ENCODE measurements at places on chromosomes 12 and 14.

- no peak for DNase-seq
Observed at GRCh38 chr12:49195736-49196135, 6.9 kb upstream of the TUBA1A start.

DNA sequence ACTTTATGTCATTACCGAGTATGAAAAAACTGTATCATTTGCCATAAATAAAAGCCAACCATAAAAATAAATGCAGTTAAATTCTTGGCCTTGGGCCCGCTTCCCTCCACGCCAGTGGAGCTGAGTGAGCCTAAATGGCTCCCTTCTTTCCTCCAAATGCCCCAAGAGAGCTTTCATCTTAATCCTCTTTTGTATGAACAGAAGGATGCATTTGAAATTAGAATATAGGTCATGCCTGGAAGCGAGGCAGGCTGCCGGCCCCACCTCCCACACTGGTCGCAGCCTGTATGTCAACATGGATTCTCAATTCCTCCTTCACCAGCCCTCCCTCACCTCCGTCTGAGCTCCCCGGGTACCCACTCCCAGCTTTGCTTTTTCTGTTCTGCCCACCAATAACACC is 245.7 kb downstream of the SLC15A4 start:
- DNase-seq: no peak

- DNase-seq: no peak
Observed at GRCh38 chr12:121570467-121571283, 10.1 kb downstream of the KDM2B start.

GRCh38 chr12:92111256-92111655 is 34.4 kb downstream of the BTG1 start:
- DNase-seq: no peak

- no peak for DNase-seq
Observed at GRCh38 chr12:50991291-50991690, 34.9 kb downstream of the SLC11A2 start.

DNA sequence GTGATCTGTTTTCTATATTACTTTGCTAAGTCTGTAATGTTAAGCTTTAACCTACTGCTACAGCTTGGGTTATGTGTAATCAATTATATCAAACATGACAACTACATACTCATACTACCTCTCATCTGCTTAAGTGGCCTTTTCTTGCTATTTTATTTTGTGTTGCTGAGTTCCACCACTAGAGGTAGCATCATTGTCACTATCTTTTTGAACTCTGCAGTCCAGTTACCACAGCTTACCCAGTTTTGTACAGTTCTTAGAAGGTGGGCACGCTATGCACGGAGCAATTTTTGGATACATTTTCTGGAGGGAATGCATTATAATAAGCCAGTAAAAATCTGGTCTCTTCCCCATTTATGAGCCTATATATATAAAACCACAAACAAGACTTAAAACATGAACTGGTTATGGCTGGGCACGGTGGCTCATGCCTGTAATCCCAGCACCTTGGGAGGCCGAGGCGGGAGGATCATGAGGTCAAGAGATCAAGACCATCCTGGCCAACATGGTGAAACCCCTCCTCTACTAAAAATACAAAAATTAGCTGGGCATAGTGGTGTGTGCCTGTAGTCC is 48.5 kb downstream of the SAV1 start:
- no peak for DNase-seq

GRCh38 chr12:128170181-128170580 is 96.8 kb upstream of the TMEM132C start:
- DNase-seq: no peak

- no peak for DNase-seq
Observed at GRCh38 chr12:88015825-88016224, 13.4 kb downstream of the C12orf50 start.

DNA sequence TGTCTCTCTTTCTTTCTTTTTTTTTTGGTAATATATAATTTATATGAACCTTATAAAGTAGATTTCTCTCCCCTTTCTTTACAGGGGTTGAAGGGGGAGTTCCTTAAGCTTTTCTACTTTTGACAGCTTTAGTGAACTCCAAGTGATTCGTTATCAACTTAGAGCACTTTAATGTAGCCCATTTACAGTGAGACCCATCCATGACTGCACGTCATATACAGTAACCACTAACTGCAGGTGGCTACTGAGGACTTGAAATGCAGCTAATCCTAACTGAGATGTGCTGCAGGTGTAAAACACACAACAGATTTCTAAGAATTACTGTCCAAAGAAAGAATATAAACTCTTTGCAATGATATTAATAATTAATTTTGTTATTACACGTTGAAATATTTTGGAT is 582 bp downstream of the LRRIQ1 start:
- no peak for DNase-seq

DNA sequence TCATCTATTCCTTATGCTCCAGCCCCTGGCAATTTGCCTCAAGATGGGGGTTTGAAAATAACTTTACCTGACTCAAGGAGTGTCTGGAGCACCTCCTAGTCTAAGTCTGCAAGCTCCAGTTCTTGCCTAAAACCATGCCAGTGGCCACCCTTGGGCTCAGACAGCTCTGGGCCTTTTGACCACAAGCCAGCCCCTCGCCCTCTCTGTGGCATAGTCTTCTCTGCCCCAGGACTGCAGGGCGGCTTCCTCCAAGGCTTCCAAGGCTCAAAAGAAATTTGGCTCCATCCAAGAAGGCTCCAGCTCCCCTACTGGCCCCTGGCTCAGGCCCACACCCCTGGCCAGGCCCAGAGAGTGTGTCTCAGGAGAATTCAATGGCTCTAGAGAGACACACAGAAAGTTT is 14.8 kb downstream of the ACVRL1 start:
- no peak for DNase-seq

DNA sequence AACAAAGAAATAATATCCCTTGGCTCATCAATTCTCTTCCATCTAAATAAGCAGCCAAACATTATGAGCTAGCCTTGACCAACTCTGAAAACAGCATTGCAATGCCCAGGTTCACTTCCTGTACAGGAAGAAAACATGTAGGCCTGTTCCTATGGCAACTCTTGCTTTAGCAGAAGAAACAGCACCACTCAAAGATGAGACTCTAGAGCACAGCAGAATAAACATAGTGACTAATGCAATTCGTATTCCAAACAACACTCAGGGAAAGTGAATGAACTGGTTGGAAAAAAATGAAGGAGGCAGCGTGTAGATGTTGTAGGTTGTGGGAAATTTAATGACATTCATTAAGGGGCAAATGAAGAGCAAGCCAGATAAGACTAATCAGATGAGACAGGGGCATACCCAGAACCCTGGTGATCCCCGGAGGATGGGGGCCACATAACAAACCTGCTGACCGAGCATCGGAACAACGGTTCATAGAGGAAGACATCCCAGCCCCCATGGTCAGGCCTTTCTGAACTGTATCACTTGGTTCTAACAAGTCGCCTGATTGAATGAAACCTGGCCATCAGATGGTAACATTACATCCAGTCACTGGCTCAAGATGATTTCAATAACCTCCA is 9.0 kb downstream of the ARHGDIB start:
- DNase-seq: no peak

DNA sequence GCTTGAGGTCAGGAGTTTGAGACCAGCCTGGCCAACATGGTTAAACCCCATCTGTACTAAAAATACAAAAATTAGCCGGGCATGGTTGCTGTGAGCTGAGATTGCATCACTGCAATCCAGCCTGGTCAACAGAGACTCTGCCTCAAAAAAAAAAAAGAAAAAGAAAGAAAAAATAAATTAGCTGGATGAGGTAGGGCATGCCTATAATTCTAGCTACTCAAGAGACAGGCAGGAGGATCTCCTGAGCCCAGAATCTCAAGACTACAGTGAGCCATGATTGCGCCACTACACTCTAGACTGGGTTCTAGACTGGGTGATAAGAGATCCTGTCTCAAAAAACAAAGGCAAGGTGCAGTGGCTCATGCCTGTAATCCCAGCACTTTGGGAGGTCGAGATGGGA is 16.9 kb downstream of the PPP4R3A start:
- DNase-seq: no peak

DNA sequence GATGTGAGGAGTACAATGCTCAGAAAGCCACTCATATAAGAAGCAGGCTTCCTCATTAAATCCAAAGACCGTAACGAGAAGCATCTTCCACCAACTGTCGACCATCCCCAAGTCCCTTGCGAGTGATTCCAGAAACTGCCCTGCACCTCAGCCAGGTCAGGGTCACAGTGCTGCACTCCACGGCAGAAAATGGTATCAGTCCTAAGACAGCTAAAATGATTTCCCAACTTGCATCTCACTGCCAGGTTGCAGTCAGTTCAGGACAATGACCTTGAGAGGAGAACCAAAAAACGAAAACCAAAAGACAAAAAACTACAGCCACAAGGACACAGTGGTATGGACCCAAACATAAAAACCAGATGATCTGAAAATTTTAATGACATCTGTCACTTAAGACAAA is 20.6 kb downstream of the SBNO1 start:
- no peak for DNase-seq

GRCh38 chr12:57181561-57182155 is 34.2 kb upstream of the LRP1-AS start:
- DNase-seq: no peak

- DNase-seq: no peak
Observed at GRCh38 chr12:87216436-87216835, 812.8 kb downstream of the C12orf50 start.

- DNase-seq: no peak
Observed at GRCh38 chr12:92431146-92431545, 271.6 kb upstream of the PLEKHG7 start.

- DNase-seq: no peak
Observed at GRCh38 chr14:66315548-66315947, 170.6 kb upstream of the CCDC196 start.

DNA sequence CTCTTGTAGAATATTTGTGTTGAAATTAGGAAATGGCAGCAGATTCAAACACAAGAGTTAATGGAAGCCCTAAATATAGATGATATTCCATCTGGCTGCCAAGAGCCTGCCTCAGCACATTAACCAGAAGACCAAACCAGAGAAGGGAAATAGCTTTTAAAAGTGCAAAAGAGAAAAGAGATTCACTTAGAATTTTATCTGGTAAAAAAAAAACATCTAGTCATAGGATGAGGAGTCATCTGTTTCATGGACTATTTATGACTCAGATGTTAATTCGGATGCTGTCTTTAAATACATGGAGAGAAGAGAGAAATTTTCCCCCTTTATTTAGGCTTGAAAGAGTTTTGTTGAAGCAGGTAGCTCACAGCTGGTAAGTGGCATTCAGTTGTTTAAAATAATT is 201.6 kb upstream of the NUDT4 start:
- no peak for DNase-seq

- DNase-seq: no peak
Observed at GRCh38 chr14:69715725-69716477, 51.0 kb upstream of the SRSF5 start.

GRCh38 chr12:3154006-3154405 is 76.8 kb downstream of the TSPAN9 start:
- DNase-seq: no peak

GRCh38 chr14:104201063-104201462 is 62.7 kb downstream of the KIF26A start:
- no peak for DNase-seq

GRCh38 chr14:68820999-68821683 is 28.3 kb upstream of the ZFP36L1 start:
- DNase-seq: no peak

- DNase-seq: no peak
Observed at GRCh38 chr14:105384605-105385321, 13.6 kb upstream of the TEX22 start.

DNA sequence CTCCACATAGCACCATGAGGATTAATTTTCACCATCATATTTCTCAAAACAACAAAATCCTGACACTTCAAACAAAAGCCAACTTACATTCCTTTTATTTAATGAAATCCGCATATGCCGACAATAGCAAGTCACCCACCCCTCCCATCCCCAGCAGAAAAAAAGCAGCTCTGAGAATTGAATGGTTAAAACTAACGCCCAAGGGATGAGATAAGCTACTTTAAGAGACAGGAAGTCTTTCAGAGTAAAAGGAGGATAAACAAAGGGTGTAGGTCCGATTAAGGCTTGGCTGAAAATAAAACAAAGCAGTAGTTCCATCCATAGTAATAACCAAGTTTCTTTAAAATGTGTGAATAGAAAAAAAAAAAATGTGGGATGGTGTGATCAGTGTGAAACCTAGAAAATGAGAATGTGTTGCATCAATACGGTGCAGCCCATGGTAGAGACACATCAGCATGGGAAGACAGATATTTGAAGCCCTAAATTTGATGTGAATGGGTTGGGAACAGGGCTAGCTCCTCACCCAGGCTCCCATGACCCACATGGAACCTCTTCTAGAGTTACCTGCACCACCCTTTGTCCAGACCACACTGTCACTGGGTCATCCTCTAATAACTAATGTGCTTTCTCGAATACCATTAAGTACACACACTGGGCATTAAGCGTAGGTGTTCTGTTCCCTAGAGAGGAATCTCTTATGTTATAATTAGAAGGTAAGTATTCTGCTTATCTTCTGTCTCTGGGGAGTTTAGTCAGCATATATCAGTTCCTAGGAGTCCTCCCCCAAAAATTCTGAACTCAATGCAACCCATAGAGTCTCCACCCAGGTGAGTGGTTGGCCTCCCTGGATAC is 31.7 kb downstream of the RTRAF start:
- DNase-seq: no peak

DNA sequence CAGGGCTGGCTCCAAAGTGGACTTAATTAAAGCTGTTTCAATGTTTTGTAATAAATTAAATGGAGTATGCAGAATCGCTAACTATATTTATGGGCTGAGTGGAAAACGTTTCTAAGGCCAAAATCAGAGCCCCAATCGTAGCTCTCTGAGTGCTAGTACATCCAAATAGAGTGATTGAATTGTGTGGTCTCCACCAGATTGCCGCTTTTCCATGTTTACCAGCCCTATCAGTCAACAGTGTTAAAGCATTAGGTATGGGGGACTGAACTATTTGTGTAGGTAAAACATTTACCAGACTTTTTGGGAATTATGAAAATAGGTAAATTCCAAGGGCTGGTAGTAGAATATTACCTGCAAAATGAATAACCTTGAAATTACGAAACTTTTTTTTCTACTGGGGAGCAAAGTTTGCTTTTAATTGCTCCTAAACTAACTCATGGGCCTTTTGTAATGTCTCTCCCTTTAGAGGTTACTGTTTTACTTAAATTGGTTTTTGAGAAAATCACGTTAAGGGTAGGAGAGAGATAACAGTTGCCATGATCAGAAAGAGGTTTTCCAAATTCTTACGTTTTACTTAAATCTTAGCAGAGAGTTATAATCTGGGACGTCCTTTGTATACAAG is 28.0 kb upstream of the METAP2 start:
- DNase-seq: no peak

DNA sequence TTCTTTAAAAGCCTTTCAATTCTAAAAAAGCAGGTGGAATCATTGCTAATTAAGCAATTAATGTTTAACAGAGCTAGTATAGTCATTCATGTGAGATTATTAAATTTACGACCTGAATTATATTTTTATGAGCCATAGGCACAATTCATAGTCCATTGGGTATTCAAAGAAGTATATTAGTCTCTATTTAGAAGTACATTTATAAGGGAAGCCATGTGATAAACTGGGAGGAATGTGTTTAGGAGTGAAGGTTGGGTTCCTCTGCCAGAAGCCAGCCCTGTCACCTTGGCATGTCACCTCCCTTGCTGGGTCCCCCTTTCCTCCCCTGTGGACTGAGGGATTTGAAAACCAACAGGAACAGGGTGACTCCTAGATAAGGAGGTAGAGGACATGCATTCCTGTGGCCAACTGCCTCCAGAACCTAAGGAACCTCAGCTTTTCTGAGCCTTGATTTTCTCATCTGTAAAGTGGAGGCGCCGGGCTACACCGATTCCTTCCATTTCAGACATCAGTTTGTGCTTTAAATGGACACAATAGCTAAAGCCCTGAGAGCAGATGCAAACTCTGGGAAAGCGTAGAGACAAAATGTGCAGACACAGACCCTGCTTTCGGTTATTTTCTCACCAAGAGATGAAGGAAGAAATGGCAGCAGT is 5.4 kb upstream of the KRT2 start:
- no peak for DNase-seq

Measured in activated CD4-positive, CD25-positive, alpha-beta regulatory T cell treated with anti-CD3 and anti-CD28 coated beads, Interleukin-2, amount 50 U/mL, for 72 hours (primary cell).